ENCODE measurements at places on chromosomes 6 and 20.

GRCh38 chr20:40814631-40814960 is 125.6 kb upstream of the MAFB start:
- no peak for DNase-seq

DNA sequence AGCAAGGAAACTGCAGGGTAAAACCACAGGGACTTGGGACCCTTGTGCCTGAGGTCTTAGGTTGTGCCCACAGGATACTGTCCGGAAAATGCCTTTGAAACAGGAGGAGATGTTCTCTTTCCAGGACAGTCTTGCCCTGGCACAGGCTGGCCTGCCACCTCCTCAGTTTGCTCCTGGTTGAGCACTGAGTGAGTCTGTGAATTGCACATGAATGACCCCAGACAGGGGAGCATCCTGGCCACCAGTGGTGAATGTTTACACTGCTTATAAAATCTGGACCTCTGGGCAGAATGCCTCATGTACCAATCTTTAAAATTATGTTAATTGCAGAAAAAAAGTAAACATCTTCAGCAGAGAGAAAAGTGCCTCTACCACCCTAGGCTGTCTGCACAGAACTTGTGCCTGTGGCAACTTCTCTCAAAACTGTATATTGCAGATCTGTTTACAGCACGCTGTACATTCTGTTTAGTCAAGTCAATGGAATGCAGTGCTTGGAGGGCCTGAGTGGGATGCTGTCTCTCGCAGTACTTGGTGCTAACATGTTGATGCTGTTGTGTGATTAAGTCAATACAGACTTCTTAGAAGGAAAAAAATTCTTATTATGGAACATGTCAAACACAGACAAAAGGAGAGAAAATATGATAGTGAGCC is 242.1 kb downstream of the SOD2 start:
- DNase-seq = peak; percentile 63

DNA sequence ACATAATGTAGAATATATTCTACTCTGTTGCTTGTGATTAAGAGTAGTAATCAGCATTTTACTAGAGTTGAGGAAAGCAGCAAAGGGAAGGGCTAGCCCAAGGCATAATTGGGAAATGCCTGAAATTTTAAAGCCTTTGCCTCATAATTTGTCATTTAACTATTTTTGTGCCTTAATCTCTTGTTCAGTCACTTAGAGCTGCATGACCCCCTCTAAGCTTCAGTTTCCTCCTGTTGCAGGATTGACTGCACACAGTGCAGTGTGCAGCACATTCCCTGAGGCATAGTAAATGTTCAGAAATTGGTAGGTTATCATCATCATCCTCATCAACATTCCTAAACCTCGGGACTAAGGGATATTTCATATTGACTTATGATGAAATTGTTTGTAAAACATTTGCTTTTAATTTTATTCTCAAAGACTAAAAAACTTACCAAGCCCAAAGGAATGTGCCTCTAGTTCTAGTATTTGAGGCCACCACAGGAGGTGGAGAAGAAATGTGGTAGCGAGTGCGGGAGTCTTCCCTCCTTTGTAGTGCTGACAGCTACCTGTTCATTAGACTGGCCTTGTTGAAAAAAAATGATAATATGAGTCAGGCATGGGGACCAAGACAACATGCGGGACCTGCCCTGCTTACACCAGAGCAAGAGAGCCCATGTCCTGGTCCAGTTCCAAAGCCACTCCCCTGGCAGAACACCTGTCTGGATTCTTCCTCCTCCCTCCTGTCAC is 14.8 kb upstream of the TENT5A start:
- peak; percentile 92 for DNase-seq

DNA sequence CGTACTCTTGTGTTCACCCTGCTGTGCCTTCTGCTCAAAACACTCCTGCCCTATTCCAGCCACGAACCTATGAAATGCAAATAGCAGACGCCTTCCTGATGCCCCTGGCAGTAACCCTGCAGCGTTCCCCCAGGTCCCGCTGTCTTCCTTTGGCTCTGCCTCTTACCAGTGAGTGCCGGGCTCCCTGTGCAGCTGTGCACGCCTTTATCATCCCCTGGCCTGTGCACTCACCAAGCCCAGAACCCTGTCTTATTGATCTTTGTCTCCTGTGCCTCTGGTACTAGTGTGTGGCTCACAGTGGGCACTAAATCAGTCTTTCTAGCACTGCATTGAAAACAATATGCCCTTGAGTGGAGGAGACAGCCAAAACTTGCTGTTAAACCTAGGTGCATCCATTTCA is 19.7 kb downstream of the ZDHHC14 start:
- no peak for DNase-seq

DNA sequence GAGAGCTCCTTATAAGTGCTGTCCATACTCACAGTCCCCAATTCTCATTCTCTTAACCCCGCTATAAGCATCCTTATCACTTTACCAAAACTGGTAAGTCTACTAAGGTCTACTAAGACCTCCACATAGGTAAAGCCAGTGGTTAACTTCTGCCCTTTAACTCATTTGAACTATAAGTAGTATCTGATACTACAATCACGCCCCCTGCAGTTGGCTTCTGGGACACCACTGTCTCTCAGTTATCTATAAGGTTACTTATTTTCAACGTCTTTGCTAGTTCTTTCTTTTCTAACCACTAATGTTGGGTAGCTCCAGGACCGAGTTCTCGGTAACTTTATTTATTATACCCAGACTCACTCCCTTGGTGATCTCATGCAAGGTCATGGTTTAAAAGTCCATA is 142.6 kb downstream of the ARHGAP18 start:
- no peak for DNase-seq

DNA sequence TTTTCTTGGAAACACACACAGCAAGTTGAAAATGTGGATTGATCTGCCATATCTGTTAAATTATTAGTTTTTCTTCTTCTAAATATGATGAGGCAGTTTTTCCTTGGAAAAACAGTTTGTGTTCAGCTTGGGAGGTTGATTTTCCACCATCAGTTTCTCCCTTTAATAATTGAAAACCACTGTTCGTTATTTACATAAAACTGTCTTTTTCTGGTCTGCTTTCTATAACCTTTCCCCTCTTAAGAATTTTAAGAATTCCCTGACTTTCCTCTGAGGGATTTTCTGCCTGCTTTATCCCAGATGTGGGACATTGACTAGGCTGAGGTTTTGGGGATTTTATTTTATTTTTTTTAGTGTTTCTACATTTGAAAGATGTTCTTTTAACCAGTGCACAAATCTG is 27.2 kb downstream of the DSE start:
- DNase-seq = peak; percentile 87

GRCh38 chr6:27893059-27893835 is 18.9 kb downstream of the OR2B2 start:
- peak; percentile 98 for DNase-seq
